ENCODE measurements at places on chromosomes 12 and 14. TPM values are rescaled to one million over a fixed set of nuclear protein-coding genes. Genes with fewer than 3 reads are reported as not detected.
A peak's percentile ranks its signal among the peaks of the same experiment; 100 is the strongest.

DNA sequence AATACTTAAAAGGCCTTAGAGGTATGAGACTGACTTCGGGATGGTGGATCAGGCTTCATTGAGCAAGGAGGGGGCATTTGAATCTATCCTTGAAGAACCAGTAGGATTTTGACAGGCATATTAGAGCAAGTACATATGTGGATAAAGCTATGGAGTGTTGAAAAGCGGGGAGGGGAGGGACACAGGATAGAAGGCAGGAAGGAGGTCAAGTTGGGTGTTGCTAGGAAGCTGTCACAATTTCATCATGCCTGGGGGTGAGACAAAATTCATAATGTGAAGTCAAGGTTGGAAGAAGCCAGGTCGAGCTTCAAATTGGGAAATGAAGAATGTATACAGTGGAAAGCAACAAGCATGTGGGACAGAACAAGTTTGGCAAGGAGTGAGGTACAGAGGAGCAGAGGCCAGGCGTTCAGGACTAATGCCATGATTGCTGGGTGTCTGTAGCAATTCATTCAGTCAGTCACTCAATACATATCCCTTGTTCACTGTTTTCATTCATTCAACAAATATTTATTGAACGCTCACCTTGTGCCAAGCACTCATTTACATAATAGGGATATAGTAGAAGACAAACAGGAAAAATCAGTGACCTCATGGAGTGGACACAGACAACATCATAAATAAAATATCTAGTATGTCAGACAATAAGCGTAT lies 58.3 kb upstream of the LTA4H start:
- H3K27ac ChIP-seq = no peak overlapping the region
- no peaks in the 10 kb centered on the region for H3K27me3 ChIP-seq
- H3K4me3 ChIP-seq = no peak overlapping the region
- H3K4me1 ChIP-seq = no peaks in the 10 kb centered on the region

The NEUROD4 gene
- not detected for total RNA-seq

The AKAP6 gene
- total RNA-seq = 3.9 TPM

DNA sequence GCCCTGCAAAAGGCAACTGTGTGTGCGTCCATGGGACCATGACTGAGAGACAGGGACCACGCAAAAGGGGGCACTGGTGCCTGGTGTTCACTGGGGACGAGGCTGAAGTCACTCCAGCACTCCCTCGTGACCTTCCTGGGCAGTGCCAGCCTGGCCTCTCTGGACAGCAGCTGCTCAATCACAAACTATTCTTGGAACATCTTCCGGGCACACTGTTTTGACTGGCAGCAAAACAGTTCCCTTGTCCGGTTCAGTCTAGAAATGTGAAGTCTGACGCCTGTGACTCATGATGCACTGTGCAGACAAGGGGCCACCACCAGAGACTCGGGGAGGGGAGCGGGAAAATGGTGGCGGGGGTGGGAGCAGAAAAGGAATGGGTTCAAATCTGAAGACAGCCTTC lies 20.8 kb downstream of the SNRNP35 start:
- no peak for DNase-seq
- H3K4me1 ChIP-seq = no peaks in the 10 kb centered on the region
- H3K4me3 ChIP-seq = no peak overlapping the region
- H3K27ac ChIP-seq = peak overlapping the region; percentile 10

The INHBE gene
- total RNA-seq = not detected

The CCNK gene
- total RNA-seq = 27.5 TPM

- no peaks in the 10 kb centered on the region for H3K36me3 ChIP-seq
- H3K27me3 ChIP-seq = no peaks in the 10 kb centered on the region
- no peaks in the 10 kb centered on the region for H3K4me1 ChIP-seq
- no peak overlapping the region for H3K27ac ChIP-seq
Measured at GRCh38 chr12:38124247-38125012, 192.1 kb upstream of the ALG10B start.

The KRT72 gene
- total RNA-seq = not detected

The LHX5 gene
- not detected for total RNA-seq

The BRF1 gene
- total RNA-seq = 64.6 TPM

The PPP1R12A gene
- 95.8 TPM for total RNA-seq

The ADCK1 gene
- total RNA-seq = 10.8 TPM

- peak overlapping the region; percentile 86 for H3K27ac ChIP-seq
- no peak for DNase-seq
- H3K36me3 ChIP-seq = no peaks in the 10 kb centered on the region
- H3K27me3 ChIP-seq = no peaks in the 10 kb centered on the region
- peaks cover 29% of the 10 kb centered on the region for H3K4me1 ChIP-seq
Measured at GRCh38 chr14:52067873-52068614, 815 bp downstream of the NID2 start.

- H3K4me3 ChIP-seq = no peak overlapping the region
- no peak for DNase-seq
- no peaks in the 10 kb centered on the region for H3K27me3 ChIP-seq
- H3K36me3 ChIP-seq = no peaks in the 10 kb centered on the region
- H3K27ac ChIP-seq = peak overlapping the region; percentile 88
Measured at GRCh38 chr12:52877242-52877641, 27.6 kb downstream of the KRT8 start.

GRCh38 chr12:65765436-65765813 lies 58.9 kb upstream of the HMGA2 start:
- no peak overlapping the region for H3K4me3 ChIP-seq
- no peak overlapping the region for H3K27ac ChIP-seq
- no peaks in the 10 kb centered on the region for H3K4me1 ChIP-seq
- H3K27me3 ChIP-seq = no peaks in the 10 kb centered on the region
- H3K36me3 ChIP-seq = no peaks in the 10 kb centered on the region

DNA sequence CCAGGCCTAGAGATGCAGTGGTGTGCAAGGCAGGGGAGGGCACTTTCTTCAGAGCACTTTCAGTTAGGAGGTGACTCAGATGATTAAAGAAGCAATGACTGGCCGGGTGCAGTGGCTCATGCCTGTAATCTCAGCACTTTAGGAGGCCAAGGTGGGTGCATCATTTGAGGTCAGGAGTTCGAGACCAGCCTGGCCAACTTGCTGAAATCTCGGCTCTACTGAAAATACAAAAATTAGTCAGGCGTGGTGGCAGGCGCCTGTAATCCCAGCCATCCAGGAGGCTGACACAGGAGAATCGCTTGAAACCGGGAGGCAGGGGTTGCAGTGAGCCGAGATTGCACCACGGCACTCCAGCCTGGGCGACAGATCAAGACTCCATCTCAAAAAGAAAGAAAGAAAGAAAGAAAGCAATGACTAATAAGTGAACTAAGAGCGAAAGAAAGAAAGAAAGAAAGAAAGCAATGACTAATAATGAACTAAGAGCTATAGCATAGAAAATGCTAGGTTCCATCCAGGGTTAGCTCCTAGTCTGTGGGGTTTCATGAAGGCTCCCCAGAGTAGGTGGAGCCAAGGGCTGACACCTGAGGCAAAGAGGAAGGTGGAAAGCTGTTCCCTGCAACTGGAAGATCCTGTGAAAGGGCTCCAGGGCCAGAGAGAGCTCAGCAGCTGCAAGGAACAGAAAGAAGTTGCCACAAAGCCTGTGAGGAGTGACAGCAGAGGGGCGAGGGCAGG lies 334.5 kb downstream of the CACNA1C start:
- H3K27ac ChIP-seq = no peak overlapping the region
- DNase-seq = no peak
- no peaks in the 10 kb centered on the region for H3K27me3 ChIP-seq
- no peaks in the 10 kb centered on the region for H3K36me3 ChIP-seq
- peaks cover 28% of the 10 kb centered on the region for H3K4me1 ChIP-seq

- no peak for DNase-seq
- no peak overlapping the region for H3K27ac ChIP-seq
- no peaks in the 10 kb centered on the region for H3K4me1 ChIP-seq
- no peaks in the 10 kb centered on the region for H3K36me3 ChIP-seq
- no peak overlapping the region for H3K4me3 ChIP-seq
Measured at GRCh38 chr14:22218728-22219127, 370.3 kb downstream of the DAD1 start.

DNA sequence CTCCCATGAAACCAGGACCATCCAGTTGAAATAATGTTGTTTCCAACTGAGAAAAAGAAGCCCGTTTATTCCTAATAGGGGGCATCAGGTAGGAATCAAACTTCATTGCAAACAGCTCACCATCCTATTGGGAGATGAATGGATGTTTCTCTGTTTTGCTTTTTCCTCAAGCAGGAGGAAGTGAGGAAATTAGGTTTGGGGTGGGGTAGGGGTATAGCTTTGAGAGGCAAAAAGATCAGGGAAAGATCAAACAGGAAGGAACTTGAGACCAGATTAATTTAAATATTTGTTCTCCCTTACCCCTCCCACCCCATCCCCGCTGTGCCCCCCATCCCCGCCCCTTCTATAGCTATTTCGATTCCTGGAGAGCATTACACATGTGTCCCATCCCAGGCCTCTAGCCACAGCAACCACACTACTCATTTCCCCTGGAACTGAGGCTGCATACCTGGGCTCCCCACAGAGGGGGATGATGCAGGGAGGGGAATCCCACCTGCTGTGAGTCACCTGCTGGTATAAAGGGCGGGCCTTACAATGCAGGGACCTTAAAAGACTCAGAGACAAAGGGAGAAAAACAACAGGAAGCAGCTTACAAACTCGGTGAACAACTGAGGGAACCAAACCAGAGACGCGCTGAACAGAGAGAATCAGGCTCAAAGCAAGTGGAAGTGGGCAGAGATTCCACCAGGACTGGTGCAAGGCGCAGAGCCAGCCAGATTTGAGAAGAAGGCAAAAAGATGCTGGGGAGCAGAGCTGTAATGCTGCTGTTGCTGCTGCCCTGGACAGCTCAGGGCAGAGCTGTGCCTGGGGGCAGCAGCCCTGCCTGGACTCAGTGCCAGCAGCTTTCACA lies at the start of gene IL23A:
Gene IL23A, plus strand, starts transcription at position 577 of the 850 bp plus-strand sequence. Its CDS starts 161 bp downstream, at position 738.
- H3K36me3 ChIP-seq = no peaks in the 10 kb centered on the region
- H3K27ac ChIP-seq = no peak within 1 kb of the TSS
- H3K27me3 ChIP-seq = no peaks in the 10 kb centered on the region
- no peak for DNase-seq
- H3K4me1 ChIP-seq = peaks cover 6% of the 10 kb centered on the region
- H3K4me3 ChIP-seq = no peak within 1 kb of the TSS

DNA sequence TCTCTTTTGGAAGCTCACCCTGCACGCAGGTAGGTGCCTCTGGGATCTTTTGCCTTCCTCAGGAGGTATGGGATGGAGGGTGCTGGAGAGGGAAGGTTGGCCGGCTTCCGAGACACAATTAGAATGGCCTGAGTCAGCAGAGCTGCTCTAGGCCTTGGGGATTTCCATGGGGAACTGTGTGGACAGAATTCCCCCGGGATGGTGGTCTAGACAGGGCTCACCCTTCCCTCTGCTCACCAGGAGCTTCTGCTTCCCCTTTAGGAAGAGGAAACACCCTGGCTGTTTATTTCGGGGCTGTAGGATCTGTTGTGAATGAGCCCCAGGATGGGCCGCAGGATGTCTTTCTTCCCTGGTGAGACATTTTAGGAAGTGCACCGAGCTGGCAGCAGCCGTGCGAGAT lies 43.7 kb upstream of the TMED10 start:
- H3K36me3 ChIP-seq = no peaks in the 10 kb centered on the region
- H3K4me3 ChIP-seq = no peak overlapping the region
- DNase-seq = no peak
- no peaks in the 10 kb centered on the region for H3K27me3 ChIP-seq
- no peaks in the 10 kb centered on the region for H3K4me1 ChIP-seq

The ARHGEF25 gene
- total RNA-seq = 28.7 TPM

DNA sequence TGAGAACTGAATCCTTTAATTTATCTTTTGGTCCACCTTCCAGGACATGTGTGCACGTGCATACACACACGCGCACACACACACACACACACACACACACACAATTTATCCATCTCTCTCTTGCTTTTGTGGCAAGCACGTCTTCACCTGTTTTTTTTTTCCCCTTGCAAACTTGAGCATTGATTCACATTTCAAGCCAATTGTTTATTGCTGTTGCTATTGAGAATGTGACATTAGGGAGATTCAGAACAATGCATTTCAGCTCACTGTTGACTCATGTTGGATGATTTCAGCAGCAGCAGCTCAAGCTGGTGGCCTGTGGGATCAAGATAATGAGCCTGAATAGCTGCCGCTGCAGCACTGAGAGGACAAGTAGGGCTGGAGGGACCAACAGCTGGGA lies 128.9 kb downstream of the SNAPC1 start:
- no peak overlapping the region for H3K4me3 ChIP-seq
- no peaks in the 10 kb centered on the region for H3K27me3 ChIP-seq
- no peak overlapping the region for H3K27ac ChIP-seq

The PKP2 gene
- 16.2 TPM for total RNA-seq

- no peak overlapping the region for H3K27ac ChIP-seq
- DNase-seq = no peak
- H3K36me3 ChIP-seq = peaks cover 10% of the 10 kb centered on the region
- no peak overlapping the region for H3K4me3 ChIP-seq
- H3K27me3 ChIP-seq = no peaks in the 10 kb centered on the region
- peaks cover 13% of the 10 kb centered on the region for H3K4me1 ChIP-seq
Measured at GRCh38 chr12:89645434-89645833, 63.2 kb downstream of the ATP2B1 start.

The CCDC184 gene
- 1.2 TPM for total RNA-seq

DNA sequence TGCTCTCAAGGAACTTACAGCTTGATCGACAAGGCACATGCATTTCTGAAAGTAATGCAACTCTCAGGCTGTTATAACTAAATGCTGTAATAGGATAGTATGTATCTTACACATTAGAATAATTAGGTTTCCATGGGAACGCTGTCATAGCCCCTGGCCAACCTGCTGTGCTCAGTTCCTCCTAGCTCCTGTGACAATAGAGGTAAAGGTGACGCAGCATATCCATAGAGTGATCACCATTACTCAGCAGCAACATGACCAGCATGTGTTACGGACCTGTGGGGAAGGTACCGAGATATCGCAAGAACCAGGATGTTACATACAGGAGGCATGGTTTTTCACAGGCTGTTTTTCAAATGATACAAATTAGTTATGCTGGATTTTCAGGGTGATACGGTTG lies 150.7 kb downstream of the CAND1 start:
- no peak for DNase-seq
- no peak overlapping the region for H3K27ac ChIP-seq
- no peaks in the 10 kb centered on the region for H3K36me3 ChIP-seq
- H3K4me1 ChIP-seq = no peaks in the 10 kb centered on the region
- no peak overlapping the region for H3K4me3 ChIP-seq

The EPYC gene
- not detected for total RNA-seq

GRCh38 chr14:100296106-100296651 lies 10.1 kb downstream of the SLC25A29 start:
- H3K4me3 ChIP-seq = no peak overlapping the region
- H3K27ac ChIP-seq = no peak overlapping the region
- H3K36me3 ChIP-seq = no peaks in the 10 kb centered on the region

- DNase-seq = no peak
- H3K27ac ChIP-seq = no peak overlapping the region
- H3K4me1 ChIP-seq = peaks cover 5% of the 10 kb centered on the region
- no peaks in the 10 kb centered on the region for H3K27me3 ChIP-seq
- no peak overlapping the region for H3K4me3 ChIP-seq
Measured at GRCh38 chr12:45669093-45669492, 60.4 kb upstream of the ARID2 start.

The SALL2 gene
- 9.8 TPM for total RNA-seq

The ERP27 gene
- 2.2 TPM for total RNA-seq

GRCh38 chr12:68129979-68130378 lies 29.6 kb downstream of the IFNG start:
- no peak overlapping the region for H3K27ac ChIP-seq
- no peaks in the 10 kb centered on the region for H3K4me1 ChIP-seq
- DNase-seq = no peak
- no peak overlapping the region for H3K4me3 ChIP-seq
- H3K36me3 ChIP-seq = no peaks in the 10 kb centered on the region

- H3K4me3 ChIP-seq = no peak overlapping the region
- H3K27ac ChIP-seq = no peak overlapping the region
- DNase-seq = no peak
- no peaks in the 10 kb centered on the region for H3K36me3 ChIP-seq
- no peaks in the 10 kb centered on the region for H3K27me3 ChIP-seq
Measured at GRCh38 chr14:70555890-70556289, 21.1 kb upstream of the ADAM20 start.
